ENCODE measurements at places on chromosomes 12 and 14.

GRCh38 chr12:95693689-95694088 lies 96.9 kb downstream of the NTN4 start:
- DNase-seq, result no peak

DNA sequence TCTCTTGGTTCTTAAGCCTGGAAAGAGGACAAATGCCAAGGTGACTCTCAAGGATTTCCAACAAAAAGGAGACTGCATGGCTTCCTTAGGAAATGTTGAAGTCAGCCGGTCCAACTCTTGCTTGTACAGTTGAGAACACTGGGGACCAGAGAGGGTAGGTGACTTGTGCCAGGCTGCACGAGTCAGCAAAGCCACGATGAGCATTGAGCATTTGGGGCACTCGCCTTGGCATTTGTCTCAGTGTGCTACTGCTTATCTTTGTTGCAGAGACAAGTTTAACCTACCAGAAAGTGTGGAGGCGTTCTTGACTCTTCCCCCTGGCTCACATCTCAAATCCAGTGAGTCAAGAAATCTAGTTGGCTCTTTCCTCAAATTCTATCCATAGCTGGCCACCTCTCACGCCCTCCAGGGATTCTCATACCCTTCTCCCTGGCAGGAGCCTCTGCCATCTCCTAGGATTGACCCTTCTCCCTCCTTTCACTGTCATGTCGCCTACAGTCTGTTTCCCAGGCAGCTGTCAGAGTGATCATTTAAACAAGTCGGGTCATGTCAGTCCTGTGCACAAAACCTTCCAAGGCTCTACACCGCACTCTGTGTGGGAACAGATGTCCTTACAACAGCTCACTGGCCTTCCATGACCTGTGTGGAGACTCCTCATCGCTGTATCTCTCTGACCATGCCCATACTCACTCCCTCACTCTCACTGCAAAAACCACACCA lies 17.2 kb upstream of the KRT83 start:
- no peak for DNase-seq

GRCh38 chr14:36506732-36507614 lies 13.1 kb downstream of the NKX2-1 start:
- DNase-seq, result no peak

DNA sequence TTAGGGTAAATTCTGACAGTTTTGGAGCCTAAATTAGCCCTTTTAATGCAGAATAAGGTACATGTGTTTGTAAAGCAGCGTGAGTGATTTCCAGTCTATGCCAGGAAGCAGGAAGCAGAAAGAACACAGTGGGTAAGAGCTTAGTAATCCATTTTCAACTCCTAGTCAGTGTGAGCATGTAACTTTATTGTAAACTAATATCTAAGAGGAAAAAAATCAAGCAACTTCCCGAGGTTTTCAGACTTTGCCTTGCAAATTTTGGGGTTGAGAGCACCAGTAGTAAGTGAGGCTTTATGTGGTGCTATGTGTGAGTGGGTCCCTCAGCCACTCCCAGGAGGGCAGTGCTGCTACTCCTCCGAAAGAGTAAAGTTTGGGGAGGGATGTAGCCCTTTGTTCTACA lies 2.9 kb downstream of the CIPC start:
- DNase-seq, result no peak

GRCh38 chr12:112932485-112933128 lies 5.7 kb upstream of the OAS3 start:
- DNase-seq, result no peak

All from activated T-helper 2 cell treated with anti-CD3 and anti-CD28 coated beads, Interferon-gamma antibody, Interleukin-2, Interleukin-4, amounts not matched to agents 10 μg/mL and 5 μg/mL and 100 μg/mL, durations not matched to agents 14 hours and 24 hours and 36 hours (primary cell).